ENCODE measurements at places on chromosomes 6 and 20.

GRCh38 chr20:41657655-41658054 is 39.5 kb upstream of the CHD6 start:
- DNase-seq: no peak

- DNase-seq: no peak
These were observed 1.4 kb downstream of the PHACTR3 start for GRCh38 chr20:59605601-59606364.

- DNase-seq: no peak
These were observed 43.9 kb upstream of the FAM184A start for GRCh38 chr6:119122336-119122735.

GRCh38 chr6:46170357-46171289 is at the start of gene ENPP5:
Gene ENPP5 (minus strand): TSS chr6:46170980. CDS start chr6:46168262, 2,718 bp downstream.
- peak; percentile 95 for DNase-seq

DNA sequence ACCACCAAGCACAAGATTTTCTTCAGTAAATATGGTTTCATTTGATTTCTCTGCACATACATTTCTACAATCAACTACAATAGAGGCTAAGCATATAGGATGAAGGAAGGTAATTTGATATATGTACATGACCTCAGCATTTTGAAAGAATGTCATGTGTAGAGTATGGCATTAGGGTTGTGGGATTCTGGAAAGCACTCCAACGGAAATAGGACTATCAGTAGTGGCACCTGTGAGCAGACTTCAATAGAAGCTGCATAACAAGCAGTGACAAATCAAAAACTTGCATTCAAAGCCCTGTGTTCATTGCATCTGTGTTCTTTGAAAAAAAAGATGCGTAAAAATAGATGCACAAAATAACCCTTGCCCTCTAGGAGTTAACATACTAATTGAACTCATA is 57.5 kb upstream of the EYA4 start:
- no peak for DNase-seq

DNA sequence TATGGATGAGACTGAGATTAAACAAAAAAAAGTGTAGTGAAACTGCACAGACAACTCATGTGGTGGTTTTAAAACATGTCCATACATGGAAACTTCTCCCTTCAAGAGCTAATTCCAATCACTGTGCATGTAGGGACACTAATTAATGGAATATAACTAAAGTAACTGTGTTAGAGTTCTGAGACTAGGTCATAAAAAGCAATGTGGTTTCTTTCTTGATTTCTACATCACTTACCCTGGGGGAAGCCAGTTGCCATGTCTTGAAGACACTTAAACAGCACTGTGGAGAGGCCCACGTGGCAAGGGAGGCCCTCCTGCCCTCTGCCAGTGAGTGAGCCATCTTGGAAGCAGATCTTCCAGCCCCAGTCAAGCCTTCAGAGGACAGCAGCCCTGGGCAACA is 118.2 kb upstream of the DST start:
- no peak for DNase-seq

DNA sequence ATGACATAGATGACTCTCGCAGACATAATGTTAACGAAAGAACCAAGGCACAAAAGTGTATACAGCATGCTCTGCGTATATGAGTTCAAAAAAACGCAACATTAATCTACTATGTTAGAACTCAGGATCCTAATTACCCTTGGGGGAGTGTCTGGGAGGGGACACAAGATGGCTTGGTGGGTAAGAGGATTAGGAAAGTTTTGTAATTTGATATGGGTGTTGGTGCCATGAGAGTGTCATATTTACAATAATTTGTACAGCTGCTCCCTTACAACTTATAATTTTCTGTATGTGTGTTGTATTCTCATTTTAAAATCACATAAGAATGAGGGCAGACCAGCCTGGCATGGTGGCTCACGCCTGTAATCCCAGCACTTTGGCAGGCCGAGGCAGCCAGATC is 38.6 kb downstream of the TFEB start:
- DNase-seq: no peak

GRCh38 chr6:134826889-134827737 is 122.8 kb downstream of the ALDH8A1 start:
- DNase-seq: no peak

DNA sequence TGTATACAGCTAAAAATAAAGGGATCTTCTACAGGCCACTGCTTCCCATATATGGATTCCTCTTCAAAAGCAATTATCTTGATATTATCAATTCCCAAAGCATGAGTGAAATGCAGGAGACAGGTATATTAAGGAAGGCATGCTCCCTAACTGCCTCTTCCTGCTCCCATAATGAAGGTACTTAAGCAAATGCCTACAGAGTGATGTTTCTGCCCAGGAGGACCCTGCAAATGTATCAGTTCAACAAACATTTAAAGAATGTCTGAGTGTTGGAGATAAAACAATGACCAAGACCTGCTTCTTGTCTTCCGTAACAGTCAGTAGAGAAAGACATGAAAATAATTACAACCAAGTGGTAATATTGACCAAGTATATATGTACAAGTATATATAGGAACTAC is 4.2 kb downstream of the UBE2J1 start:
- no peak for DNase-seq

- DNase-seq: no peak
These were observed 11.2 kb downstream of the SDCBP2 start for GRCh38 chr20:1317545-1318255.

- no peak for DNase-seq
These were observed 31.4 kb upstream of the HAO1 start for GRCh38 chr20:7971536-7972280.

DNA sequence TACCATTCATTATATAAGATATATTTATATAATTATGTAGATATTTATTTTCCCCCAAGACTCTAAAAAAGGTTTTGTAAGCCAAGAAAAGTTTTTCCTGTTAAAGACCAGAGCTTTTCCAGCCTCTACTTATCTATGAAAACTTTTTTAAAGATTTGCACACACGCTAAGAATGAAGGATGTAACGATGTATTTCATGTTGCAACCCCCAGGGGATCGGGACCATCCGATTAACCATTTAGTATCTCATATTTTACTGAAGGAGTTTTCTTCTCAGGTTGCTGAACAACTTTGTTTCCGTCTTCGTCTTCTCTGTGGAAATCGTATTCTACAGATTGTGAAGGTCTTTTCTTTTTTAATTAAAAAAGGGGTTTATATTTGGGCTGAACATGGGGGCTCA is 70.0 kb upstream of the SASH1 start:
- no peak for DNase-seq

- no peak for DNase-seq
These were observed 188.8 kb downstream of the BACH2 start for GRCh38 chr6:90107771-90108282.

- DNase-seq: no peak
These were observed 102.7 kb upstream of the CNKSR3 start for GRCh38 chr6:154613137-154613676.

GRCh38 chr6:70277470-70277869 is 25.4 kb downstream of the COL9A1 start:
- DNase-seq: no peak

- DNase-seq: no peak
These were observed 994.4 kb downstream of the EYS start for GRCh38 chr6:64712606-64713005.

DNA sequence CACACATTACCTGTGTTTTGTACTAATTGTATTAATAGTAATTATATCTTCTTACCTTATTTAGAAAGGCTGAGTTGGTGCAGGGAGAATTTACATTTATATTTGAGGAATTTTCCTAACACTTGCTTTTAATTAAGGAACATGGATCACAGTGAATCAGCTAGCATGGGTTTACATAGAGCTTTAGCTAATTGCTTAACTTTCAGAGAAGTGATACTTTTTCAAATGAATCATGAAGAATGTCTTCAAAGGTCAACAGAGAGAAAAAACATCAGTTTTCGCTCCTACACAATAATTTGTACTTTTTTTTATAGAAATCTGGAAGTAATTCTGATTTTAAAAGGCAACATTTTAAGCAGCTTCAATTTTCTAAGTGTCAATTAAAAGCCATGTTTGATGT is 195.0 kb upstream of the HEY2 start:
- no peak for DNase-seq

DNA sequence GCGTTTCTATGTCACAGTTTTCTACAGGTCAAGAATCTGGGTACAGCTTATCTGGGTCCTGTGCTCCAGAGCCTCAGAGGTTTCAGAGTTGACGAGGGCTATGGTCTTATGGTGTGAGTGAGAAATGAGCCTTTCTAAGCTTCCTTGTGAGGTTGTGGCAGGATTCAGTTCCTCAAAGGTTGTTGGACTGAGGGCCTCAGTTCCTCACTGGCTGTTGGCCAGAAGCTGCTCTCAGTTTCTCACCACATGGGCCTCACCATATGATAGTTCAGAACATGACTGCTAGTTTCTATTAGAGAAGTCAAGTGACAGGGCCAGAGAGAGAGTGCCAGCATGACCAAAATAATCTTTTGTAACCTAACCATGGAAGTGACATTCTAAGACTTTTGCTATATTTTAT is 96.1 kb downstream of the NUS1 start:
- DNase-seq: no peak

- no peak for DNase-seq
These were observed 148.7 kb downstream of the PRL start for GRCh38 chr6:22147921-22148776.

GRCh38 chr6:128511506-128511905 is 8.9 kb downstream of the PTPRK start:
- DNase-seq: no peak

DNA sequence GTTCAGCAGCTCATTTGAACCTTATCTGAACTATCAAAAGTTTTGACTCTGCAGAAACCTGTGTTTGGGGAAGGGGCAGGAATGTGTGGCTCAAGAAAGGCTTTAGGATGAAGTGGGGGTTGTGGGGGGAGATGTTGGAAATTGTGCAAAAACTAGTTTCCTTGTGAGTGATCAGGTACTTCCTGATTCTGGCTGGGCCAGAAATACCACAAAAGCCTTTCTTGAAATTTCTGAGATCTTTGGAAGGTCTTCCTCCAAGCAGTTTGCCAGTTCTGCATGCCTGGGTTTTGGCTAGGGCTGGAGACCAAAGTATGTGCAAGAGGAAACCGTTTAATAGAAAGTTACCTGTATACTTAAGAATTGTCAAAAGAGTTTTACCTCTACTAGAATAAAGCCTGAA is 116.6 kb downstream of the BMP2 start:
- no peak for DNase-seq

- no peak for DNase-seq
These were observed 109.6 kb downstream of the SLC35B3 start for GRCh38 chr6:8325743-8326142.

DNA sequence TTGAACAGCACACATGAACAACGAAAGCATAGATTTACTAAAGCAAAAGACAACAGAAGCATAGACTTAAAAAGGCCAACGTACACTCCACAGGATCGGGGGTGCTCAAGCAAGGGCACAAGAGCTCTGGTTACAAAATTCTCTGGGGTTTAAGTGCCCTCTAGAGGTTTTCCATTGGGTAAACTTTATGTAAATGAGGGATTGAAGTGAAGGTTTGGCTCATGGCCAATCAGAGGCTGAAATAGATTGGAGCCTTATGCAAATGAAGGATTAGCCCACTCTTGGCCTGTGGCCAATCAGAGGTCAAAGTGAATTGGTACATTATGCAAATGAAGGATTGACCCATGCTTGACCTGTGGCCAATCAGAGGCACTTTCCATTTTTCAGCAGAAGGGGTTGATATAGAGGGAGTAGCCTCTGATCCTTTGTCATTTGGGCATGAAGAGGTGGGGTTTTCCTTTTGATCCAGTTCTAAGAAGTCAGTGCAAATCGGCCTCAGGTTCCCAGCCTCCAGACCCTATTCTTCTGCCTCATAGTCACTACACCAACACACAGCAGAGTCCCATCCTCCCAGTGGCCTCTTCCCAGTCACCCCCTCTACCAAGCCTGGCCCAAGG is 244.9 kb downstream of the THBS2 start:
- DNase-seq: no peak

GRCh38 chr6:80457439-80457933 is 351.0 kb downstream of the BCKDHB start:
- peak; percentile 70 for DNase-seq

- peak; percentile 60 for DNase-seq
These were observed 20.3 kb downstream of the SNTA1 start for GRCh38 chr20:33423141-33423834.

- no peak for DNase-seq
These were observed 175.5 kb downstream of the EPM2A start for GRCh38 chr6:145559836-145560235.

- no peak for DNase-seq
These were observed 158.7 kb upstream of the RSPO3 start for GRCh38 chr6:126959765-126960164.

GRCh38 chr20:63933646-63934045 is 22.6 kb downstream of the UCKL1 start:
- DNase-seq: no peak

DNA sequence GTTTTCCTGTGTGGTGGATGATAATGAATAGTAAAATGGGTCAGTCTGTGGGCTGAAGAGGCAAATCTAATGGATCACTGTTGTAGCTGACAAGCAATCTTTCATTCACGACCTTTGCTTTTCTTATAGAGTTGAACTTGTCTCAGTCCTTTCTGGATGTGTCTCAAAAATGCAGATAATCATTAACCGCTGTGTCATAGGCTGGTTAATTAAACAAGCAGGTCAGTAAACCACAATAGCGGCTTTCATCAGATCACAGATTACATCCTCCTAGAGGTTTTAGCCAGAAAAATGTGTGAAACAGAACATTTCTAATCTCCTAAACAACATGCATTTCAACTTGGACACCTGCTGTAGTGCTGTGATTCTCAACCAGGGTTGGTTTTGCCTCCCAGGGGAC is 2.5 kb upstream of the METTL24 start:
- no peak for DNase-seq

DNA sequence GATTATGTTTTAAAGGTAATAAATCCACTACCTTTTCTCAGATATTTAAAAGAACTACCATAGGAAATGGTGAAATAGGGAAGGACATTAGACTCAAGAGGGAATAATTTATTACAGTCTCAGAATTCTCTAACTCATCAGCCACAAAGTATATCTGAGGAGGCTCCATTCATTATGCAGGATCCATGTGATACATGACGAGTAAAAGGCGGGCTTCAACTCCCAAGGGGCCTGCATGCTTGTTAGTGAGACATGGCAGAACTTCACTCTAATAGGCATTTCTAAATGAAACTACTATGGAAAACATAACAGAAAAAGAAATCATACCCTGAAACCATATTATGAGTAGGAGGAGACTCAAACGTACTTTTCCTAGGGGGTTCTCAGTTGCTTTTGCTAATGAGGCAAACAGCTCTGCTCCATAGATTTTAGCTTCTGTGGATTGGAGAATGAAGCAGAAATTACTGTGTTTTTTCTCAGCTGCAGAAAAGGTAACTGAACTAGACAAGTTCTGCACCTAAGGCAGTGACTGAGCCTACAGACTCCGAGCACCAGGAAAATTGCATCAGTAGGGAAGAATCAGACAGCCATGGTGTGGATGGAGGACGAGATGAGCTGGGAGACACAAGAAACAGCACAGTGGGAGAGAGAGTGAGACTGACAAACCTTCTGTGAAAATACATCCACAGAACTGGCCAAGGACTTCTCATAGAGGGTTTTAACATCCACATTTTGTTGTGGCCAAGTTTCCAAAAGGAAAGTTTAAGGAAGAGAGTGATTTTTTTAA is 254.6 kb upstream of the PRDM1 start:
- no peak for DNase-seq

Data from occipital lobe (tissue), 3 donors.